ENCODE measurements at places on chromosomes 6 and 20. TPM values are rescaled to one million over a fixed set of nuclear protein-coding genes. Genes with fewer than 3 reads are reported as not detected.

CST2 gene
- not detected for polyA plus RNA-seq

PLN gene
- polyA plus RNA-seq, result 0.10 TPM

ABHD16B gene
- polyA plus RNA-seq, result not detected

TTLL9 gene
- polyA plus RNA-seq, result not detected

BAK1 gene
- polyA plus RNA-seq, result 21.9 TPM

RNF8 gene
- polyA plus RNA-seq, result 48.9 TPM

PTPRT gene
- not detected for polyA plus RNA-seq
